Activated CD8-positive, alpha-beta memory T cell treated with anti-CD3 and anti-CD28 coated beads for 24 hours (primary cell): ENCODE measurements at places on chromosomes 5 and 9.
A peak's percentile ranks its signal among the peaks of the same experiment; 100 is the strongest.

DNA sequence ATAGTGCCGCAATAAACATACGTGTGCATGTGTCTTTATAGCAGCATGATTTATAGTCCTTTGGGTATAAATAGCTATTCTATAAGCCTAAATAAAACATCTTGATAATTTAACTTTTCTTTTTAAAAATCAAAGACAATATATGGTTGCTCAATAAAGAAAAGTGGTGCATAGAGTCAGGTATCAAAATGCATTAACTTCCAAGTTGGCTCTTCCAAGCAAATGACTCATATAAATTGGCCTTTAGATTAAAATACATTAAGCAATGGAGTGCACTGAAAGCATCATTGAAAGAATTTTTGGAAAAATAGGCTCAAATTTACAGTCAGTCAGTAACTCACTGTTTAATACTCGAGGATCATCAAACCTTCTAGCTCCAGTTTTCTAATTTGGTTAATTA, 106.6 kb downstream of the PLCXD3 start:
- no peak for DNase-seq

- no peak for DNase-seq
Observed at GRCh38 chr9:108579757-108580439, 275.9 kb downstream of the ACTL7B start.

- no peak for DNase-seq
Observed at GRCh38 chr5:17315710-17316221, 98.3 kb downstream of the BASP1 start.

- DNase-seq = no peak
Observed at GRCh38 chr9:99137225-99137624, 32.3 kb downstream of the TGFBR1 start.

- DNase-seq = no peak
Observed at GRCh38 chr9:113349066-113349444, 286 bp upstream of the BSPRY start.

GRCh38 chr5:64654561-64654938, 35.8 kb upstream of the SHISAL2B start:
- no peak for DNase-seq

GRCh38 chr9:105908069-105908468, 213.7 kb downstream of the TMEM38B start:
- DNase-seq = no peak

GRCh38 chr9:37582548-37583157, 6.5 kb upstream of the FBXO10 start:
- no peak for DNase-seq

DNA sequence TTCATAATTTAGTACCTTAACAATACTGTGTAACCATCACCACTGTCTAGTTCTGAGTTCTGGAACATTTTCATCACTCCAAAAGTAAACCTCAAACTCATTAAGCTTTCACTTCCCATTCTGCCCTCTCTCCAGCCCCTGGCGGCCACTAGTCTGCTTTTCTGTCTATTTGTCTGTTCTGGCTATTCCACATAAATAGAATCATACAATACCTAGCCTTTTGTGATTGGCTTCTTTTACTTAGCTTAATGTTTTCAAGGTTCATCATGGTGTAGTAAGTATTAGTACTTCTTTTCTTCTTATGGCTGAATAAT, 138.7 kb downstream of the RAPGEF6 start:
- no peak for DNase-seq

GRCh38 chr5:133552925-133553525, 59.3 kb downstream of the FSTL4 start:
- peak; percentile 77 for DNase-seq

- no peak for DNase-seq
Observed at GRCh38 chr5:112694853-112695709, 42.6 kb upstream of the APC start.

DNA sequence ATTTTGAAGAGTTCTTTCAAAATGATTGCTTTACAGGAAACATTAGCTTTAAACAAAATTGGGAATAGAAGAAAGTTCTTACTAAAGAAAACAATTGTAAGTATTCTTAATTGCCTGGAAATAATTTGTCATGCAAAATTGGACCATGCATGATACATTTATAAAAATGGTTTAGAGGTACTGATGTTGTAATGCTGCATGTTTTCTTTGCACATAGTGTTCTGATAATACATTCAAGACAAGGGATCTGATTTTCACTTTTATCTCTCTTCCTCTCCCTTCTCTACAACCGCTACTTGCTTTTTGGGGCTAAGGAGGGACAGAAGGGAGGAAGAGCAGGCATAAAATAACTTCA, 211.6 kb upstream of the MPDZ start:
- DNase-seq = no peak

GRCh38 chr5:132473019-132473531, 17.5 kb downstream of the IRF1 start:
- peak; percentile 80 for DNase-seq

DNA sequence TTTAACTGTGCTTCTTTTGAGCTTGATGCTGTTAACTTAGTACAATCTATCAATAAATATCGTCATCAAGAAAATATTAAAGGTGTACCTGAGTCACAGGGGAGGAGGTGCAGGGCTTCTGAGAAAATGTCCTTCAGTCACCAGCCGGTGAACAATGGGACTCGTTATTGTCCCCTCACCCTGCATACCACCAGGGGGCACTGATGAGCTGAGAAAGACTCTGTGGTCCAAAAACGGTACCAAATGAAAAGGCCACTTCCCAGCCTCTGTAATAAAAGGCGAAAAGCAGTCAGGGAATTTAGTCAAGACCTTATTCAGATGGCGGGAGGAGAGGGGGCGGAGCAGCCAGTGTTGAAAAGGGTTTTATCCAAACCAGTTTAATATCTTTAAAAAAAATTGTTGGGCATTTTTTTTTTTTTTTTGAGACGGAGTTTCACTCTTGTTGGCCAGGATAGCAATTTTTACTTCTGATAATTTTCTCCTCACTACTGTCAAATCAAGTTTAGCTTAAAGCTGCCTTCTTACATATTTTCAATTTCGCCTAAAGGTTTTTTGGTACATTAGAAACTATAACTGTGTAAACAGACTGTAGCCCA, 271.9 kb upstream of the ADAMTS16 start:
- no peak for DNase-seq

DNA sequence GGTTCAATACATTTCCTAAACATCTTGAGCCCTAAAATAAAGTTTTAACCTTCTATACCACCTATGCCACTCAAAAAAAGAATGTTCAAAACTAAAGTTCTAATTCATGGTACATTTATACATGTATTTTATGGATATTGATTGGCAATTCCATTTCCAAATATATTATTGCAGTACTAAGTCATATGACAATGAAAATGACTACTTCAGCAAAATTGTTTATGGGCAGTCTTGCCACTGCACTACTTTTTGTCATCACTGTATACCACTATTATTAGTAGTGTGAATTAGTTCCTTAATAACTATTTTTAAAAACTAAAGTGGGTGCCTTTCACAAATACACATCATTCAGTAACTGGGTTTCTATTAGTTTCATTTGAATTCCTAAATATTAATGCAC, 199.6 kb upstream of the CYLC2 start:
- DNase-seq = no peak
